ENCODE measurements at places on chromosomes 7 and 10.

DNA sequence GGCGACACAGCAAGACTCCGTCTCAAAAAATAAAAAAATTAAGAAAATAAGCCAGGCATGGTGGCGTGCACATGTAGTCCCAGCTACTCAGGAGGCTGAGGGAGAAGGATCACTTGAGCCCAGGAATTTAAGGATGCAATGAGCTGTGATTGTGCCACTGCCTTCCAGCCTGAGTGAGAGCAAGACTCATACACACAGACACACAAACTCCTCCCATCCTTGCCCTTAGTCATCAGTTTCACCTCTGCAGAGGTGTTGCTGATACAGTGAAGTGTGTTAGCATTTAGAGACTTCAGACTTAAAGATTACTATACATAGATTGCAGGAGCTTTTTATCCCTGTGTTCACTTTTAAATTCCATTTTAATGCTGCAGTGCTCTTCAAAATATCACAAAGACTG, 5.5 kb upstream of the H2AZ2 start:
- peak; percentile 39 for DNase-seq

DNA sequence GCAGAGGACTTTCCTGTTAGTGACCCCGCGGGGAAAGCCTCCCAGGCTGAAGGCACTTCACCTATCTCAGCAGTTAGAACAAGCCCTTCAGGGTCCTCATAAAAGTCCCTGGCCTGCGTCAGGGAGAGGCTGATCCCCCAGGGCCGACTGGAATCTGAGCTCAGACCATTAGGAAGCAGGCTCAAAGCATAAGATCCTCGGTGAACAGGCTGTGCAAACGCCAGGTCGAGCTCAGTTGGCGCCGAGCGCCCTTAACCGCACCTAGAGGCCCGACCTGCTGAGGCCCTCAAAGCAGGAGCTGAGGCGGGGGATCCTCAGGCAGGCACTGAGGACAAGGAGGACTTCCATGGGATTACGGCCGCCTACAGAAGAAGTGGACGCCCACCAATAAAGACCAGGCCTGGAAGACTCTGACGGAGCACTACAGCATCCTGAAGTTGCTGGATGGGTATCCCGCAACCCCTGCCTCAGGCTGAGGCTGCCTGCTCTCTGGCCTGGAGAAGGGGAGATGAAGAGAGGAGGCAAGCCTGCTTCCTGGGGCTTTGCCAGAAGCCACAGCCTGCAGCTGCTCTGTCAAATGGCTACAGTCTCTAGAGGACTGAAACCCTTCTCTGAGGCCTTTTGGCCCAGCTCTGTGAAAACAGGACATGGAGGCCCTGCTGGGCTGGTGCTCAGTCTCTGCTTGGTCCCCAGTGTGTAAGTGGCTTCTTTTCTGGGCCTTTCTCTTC, 29.9 kb downstream of the LIPJ start:
- no peak for DNase-seq

DNA sequence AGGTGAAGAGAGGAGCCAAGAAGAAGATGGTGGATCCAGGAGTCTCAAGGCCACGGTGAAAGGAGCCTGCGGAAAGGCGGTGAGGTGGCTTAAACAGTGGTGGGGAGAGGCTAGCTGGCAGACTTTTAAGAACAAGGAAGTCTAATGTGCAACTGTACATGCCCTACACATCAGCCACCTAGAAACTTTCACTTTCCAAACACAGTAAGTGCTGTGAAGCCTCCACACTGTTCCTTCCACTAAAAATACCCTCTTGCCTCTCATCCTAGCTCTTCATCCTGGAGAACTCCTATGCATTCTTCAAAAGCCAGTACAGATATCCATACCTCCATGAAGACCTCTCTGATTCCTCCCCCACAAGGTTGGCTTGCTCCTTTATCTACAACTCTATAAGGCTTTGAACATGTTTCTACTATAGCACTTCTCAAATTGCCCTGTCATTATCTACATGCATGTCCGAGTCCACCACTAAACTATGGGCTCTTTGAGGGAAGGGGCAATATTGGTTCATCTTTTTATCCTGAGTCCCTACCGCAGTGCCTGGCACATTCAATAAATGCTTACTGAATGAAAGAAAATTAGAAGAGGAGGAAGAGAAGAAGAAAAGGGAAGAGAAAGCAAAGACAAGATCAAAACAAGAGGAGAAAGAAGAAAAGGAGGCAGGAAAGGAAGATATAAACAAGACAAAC, 54.2 kb downstream of the DNAJC12 start:
- DNase-seq: no peak

DNA sequence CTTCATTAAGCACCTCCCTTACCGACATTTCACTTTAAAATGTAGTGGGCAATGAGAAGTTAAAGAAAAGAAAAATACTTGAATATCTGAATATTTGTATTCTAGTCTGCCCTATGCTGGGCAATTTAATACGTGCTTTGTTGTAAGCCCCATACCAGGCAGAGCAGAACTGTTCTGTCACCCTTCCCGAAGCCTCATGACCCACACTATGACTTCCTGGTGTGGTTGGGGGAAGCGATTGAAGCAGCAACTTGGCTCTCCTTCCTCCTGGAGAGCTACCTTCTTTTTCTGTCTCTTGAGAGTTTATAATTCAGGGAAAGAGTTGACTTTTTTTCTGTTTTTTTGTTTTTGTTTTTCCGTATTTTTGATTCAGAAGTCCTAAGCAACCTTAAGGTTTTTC, 243.7 kb downstream of the INHBA start:
- DNase-seq: no peak

- no peak for DNase-seq
These were observed 427.1 kb downstream of the TFEC start for GRCh38 chr7:115603416-115603815.

DNA sequence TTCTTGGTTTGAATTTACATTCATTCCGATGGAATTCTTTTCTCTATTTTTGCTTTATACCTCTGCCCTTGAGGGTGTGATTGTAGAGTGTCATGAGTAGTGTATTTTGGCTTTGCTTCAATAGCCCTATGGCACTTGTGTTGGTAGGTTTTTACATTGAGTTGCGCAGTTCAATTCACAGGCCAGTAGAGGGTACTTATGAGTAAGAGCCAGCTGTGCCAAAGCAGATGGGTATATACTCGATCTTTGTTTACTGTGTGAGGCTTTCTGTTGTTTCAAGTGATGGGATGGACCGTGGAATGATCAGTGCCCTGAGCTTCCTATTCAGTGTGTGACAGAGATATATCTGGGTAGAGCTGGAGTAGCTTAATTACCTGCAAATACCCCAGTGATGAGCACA, 4.3 kb upstream of the AKR1C3 start:
- DNase-seq: peak; percentile 36

- no peak for DNase-seq
These were observed 356.9 kb upstream of the PRKCQ start for GRCh38 chr10:6936931-6937330.

DNA sequence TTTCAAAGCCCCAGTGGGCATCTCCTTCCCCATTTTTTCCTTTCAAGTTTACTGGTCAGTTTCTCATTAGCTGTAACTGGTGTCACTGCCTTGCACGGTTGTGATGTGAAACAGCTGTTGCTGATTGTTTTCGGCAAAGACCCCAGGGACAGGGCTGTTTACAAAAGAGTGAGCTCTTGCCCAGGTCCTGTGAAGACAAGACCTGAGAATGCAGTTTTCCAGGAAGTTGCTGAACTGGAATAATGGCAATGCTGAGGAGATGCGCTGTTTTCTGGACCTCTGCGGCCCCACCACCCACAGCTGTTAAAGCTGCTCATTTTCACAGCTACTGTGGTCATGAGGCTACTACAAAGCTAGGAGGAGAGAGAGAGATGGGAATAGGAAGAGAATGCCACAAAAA, 116.6 kb upstream of the RSU1 start:
- DNase-seq: no peak

DNA sequence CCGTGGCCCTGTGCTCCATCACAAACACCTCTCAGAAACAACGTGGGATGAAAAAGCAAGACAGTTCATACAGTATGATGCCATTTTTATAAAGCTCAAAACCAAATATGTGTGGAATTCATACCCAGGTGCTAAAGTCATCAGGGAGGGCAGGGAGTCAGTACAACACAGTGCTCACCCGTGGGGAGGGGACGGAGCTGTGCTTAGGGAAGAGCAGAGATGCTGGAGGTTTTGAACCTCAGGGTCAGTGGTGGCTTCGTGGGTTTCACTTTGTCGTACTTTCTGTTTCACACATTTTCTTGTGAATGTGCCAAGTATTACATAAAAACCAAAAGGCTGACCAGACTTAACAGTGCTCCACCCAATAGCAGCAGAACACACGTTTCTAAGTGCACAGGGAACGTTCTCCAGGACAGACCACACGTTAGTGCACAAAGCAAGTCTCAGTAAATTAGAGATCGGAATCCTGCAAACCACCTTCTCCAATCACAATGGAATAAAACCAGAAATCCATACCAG, 21.2 kb downstream of the ZMIZ2 start:
- DNase-seq: peak; percentile 56

- DNase-seq: no peak
These were observed 309.7 kb downstream of the TYW1 start for GRCh38 chr7:67306331-67306730.

DNA sequence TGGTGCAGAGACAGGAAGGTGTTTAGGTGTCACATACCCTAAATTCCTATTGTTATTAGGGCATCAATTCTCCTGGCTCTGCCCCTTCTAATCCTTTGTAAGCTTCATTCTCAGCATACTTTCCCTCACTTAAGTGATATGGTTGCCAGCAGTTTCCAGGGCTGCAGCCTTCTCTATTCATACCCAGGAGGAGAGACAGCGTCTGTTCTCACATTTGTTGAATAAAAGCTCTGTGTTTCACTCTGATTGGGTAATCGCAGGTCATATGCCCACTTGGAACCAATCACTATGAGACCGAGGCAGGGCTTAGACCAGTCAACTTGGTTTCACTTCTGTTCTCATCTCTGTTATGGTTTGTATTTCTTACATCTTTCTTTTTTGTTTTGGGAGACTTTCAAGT, 109.6 kb upstream of the MTPN start:
- peak; percentile 93 for DNase-seq

GRCh38 chr10:114758331-114758730, 63.2 kb upstream of the FHIP2A start:
- DNase-seq: no peak

DNA sequence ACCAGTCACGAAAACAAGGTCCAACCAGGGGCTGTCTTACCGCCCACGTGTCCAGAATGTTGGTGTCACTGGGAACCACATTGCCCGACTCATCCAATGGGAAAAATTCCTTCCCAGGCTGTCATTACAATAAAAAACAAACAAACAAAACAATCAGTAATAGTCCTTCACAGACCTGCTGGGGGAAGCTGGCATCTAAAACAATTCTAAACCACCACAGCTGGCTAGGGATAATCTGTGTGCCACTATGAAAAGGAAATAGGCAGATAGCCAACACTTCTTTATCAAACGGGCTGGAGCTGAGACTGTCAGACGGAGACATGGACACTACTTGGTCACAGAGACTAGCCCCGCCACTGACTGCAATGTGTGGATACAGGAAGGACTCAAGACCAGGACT, 9.2 kb downstream of the AKR1B1 start:
- no peak for DNase-seq

- no peak for DNase-seq
These were observed 240.7 kb downstream of the MGMT start for GRCh38 chr10:129707406-129708388.

GRCh38 chr7:80876894-80877414, 41.9 kb downstream of the SEMA3C start:
- peak; percentile 81 for DNase-seq

DNA sequence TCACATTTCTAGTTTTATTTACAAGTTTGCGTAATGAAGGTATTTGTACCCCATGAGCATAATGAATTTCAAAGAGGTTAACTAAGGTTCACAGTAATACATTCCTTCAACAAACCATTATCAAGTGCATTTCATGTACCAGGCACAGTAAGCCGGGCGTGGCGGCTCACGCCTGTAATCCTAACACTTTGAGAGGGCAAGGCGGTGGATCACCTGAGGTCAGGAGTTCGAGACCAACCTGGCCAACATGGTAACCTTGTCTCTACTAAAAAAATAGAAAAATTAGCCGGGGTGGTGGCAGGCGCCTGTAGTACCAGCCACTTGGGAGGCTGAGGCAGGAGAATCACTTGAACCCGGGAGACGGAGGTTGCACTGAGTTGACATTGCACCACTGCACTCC, 4.3 kb upstream of the EIF3A start:
- DNase-seq: no peak

- DNase-seq: no peak
These were observed 9.1 kb upstream of the RALA start for GRCh38 chr7:39614299-39614698.

GRCh38 chr7:128318691-128319090, 25.0 kb downstream of the RBM28 start:
- DNase-seq: no peak

- DNase-seq: no peak
These were observed 1.1 kb downstream of the PIK3AP1 start for GRCh38 chr10:96719200-96719599.

GRCh38 chr7:116871061-116871700, 8.8 kb downstream of the CAPZA2 start:
- DNase-seq: no peak

DNA sequence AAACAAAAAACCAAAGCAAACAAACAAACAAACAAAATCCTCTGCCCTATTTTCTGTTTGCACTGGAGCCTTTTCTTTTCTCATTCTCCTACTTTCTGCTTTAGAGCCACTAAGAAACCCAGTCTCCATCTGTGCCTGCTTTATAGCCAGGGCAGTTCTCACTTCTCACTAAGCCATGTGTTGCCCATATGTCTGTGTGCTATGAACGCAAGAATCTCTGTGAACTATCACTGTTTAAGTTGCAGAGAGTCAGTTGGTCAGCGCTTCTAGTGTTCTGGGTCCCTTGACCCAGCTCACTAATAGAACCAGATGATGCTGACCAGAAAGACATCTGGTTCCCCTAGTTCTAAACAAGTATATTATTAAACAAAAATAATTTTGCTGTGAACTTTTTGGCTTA, 81.4 kb downstream of the FAM185A start:
- DNase-seq: no peak

GRCh38 chr10:75234017-75234682, 1.6 kb downstream of the COMTD1 start:
- DNase-seq: peak; percentile 83

GRCh38 chr10:75616874-75617478, 185.6 kb downstream of the LRMDA start:
- no peak for DNase-seq

DNA sequence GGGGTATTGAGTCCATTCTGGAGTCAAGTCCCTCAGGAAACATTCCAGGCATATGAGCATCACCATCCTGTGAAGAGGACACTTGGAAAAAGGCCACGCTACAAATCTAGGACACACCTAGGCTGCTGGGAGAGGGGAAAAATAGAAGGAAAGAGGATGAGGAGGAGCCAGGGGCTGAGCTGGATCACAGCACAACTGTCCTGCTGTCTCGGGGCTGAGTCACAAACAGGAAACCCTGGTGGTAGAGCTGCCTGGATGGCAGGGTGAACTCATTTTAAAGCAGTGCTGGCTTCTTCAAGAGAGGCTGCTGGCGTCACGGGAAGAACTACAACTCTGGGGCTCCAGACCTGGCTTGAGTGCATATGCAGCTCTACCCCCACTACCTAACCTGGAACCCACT, 151.5 kb downstream of the RNF216 start:
- peak; percentile 46 for DNase-seq

DNA sequence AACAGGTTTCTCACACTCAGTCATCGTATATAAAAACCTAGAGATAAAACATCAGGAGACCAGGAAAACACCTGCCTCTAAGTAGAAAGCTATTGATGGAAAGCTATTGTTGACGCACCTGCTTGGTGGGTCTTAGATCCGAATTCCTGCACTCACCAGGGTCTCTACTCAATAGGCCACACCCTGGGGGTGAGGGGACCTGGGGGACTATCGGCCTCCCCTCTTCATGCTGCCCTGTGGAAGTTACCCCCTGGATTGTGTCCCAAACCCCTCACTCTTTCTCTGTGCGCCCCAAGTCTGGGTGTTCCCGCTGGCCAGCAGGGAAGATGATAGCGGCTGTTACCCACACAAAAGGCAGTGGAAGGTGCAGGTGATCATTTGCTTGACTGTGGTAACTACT, 313.0 kb downstream of the WDR37 start:
- DNase-seq: no peak

Data from amniotic epithelial cell (primary cell).